MCF 10A (cell line): ENCODE measurements at places on chromosomes 16 and 17.

DNA sequence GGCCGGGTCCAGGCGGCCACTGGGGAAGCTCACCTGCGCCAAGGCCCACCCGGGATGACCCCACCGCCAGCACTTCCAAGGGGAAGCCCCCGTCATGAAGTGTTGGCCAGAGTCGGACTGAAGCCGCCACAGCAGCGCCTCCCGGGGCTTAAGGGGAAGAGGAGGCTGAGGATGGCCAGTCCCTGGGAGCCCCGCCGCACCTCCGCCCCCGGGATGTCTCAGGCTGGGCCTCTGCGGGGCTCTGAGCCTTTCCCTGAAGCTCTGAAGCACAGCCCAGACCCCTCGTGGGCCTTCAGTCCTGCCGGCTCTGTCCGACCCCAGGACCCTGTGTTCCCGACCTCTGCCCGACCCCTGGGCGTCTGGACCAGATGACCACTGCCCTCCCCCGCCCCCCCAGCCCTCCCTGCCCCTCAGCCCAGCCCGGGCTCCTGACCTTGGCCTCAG, 42.8 kb upstream of the ACSF3 start:
- DNase-seq: no peak

DNA sequence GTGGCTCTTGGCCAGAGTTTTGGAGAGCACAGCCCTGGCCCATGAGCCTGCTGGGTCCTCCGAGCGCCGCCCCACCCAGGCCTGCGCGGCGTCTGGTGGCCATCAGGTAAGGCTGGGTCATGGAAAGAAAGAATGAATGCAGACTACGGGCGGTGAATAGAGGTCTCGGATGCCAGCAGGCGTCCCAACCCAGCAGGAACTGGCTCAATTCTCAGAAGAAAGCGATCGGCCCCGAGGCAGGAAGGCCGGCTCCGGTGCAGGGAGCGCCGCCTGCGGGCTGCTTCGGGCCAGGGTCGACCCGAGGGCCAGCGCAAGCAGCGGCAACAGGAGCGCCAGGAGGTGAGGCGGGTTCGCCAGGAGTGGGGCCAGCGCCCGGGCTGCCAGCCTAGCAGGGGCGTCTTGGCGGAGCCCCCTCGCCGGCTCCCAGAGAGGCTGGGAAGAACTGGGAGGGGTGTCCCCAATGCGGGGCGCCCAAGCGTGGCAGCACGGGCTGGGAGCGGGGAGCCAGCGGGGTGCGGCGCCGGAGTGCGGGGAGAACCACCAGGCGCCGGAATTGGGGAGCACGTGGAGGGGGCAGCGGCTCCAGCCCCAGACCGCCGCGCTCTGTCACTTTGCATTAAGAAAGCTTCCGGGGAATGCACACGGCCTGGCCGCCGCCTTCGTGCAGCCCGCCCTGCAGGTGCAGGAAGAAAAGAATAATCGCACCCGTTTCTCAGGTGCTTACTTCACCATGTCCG, 7.1 kb upstream of the TMC5 start:
- peak; percentile 41 for DNase-seq

DNA sequence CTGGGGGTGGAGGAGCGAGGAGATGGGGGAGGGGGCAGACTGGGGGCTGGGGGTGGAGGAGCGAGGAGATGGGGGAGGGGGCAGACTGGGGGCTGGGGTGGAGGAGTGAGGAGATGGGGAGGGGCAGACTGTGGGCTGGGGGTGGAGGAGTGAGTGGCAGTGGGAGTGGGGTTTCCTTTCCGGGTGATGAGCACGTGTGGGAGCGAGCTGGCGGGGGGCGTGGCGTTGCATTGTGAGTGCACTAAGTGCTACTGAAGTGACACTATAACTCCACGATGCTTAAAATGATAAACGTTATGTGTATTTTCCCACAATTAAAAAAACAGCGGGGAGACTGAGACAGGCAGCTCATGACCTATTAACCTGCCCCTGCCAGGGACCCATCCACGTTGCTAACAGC, 46.3 kb downstream of the CBFA2T3 start:
- DNase-seq: no peak

GRCh38 chr17:5194346-5194745, 2.7 kb upstream of the ZNF594 start:
- no peak for DNase-seq

DNA sequence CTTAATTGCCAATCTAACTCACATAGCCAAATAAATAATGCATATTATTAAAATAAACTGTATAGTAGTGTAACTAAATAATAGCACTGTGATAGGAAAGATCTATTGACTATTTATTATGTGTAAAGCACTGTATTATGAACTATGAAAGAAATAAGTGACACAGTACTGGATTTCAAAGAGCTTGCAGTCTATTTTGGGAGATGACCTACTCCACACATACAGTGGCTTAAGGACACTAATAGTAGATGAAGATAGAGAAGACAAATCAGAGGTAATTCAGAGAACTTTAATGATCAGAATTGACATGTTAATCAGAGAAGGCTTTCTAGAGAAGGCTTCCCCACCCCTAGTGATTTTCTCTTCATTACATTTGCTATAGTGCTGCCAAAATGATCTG, 14.6 kb downstream of the LASP1NB start:
- no peak for DNase-seq

GRCh38 chr17:71398025-71398424, 722.8 kb upstream of the SOX9 start:
- no peak for DNase-seq

DNA sequence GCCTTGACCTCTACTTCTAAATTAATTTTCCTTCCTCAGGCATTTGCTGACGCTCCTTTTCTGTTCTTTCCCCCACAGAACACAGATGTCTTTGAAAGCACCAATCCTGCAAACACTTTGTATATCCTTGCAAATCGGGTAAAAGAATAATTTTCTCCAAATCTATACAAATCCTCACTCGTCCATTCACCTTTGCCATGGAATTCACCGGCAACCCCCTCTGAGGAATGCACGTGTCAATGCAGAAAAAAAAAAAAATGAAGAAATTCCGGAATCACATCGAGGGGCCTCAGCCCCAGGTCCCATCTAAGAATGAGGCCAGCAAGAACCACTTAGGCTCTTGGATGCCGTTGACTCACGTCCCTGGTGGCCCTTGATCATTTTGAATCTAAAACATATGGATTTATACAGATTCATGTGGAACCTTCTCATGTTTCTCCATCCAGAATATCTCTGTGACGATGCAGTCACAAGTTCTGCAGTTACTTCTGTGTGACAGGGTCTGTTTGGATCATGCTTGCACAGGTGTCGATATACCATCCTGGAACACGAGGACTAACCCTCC, 136.9 kb downstream of the RBFOX3 start:
- DNase-seq: no peak

GRCh38 chr16:87437911-87438610, 45.9 kb downstream of the MAP1LC3B start:
- DNase-seq: no peak

- no peak for DNase-seq
Observed at GRCh38 chr16:72992142-72992601, 55.8 kb downstream of the ZFHX3 start.

- DNase-seq: peak; percentile 65
Observed at GRCh38 chr17:48241131-48241591, 133.6 kb downstream of the SNX11 start.

DNA sequence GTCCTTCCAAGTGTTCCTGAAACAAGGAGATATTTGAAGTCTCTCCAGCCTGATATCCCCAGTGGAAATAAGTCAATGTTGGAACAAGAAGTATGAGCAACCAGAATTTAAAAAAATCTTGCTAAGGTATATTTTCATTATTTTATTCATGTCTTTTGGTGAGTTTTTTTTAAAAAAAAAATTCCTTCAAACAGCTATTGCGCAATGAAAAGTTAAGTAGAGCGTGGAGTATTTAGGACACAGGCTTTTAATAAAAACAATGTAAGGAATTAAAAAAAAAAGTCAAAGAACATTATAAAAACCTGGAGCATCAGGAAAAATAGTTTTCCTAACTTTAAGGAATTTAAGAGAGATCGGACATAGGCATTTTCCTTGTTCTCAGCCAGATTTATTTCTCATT, 940.4 kb downstream of the KCNJ2 start:
- DNase-seq: no peak

- no peak for DNase-seq
Observed at GRCh38 chr16:82835487-82836155, 208.9 kb downstream of the CDH13 start.

DNA sequence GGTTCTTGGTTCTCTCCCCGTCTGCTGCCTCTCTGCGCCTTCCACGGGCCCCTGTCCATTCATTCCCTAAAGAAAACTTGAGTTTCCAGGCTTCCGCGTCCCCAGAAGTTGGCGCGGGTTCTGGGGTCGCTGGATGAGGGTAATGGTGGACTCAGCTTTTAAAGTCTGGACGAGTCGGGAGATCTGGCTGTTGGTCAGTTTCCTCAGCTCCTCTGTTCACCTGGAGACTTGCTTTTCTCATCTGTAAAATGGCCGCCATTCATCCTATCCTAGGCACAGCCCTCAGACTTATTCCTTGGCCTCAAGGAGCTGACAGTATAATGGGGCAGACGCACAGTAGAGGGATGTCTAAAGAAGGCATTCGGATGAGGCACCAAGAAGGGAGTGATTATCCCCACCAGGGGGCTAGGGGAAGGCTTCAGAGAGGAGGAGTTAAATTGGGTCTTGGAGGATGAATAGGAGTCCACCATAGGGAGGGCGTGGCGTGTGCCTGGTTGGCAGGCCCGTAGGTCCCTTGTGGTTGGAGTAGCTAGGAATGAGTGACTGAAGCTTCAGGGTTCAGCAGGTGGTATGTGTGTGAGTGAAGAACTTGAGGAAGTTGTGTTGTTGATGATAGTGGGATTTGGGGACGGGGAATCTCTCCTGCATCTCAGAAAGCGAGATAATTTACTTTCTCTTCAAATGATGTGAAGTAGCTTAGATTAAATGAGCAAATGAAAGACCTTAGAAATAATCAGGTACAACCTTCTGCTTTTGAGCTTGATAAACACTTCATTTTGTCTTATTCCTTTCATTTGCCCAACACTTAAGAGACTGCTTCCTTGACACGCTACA, 652 bp downstream of the VPS35L start:
- peak; percentile 46 for DNase-seq

- no peak for DNase-seq
Observed at GRCh38 chr16:86735727-86736126, 157.4 kb downstream of the FOXL1 start.

DNA sequence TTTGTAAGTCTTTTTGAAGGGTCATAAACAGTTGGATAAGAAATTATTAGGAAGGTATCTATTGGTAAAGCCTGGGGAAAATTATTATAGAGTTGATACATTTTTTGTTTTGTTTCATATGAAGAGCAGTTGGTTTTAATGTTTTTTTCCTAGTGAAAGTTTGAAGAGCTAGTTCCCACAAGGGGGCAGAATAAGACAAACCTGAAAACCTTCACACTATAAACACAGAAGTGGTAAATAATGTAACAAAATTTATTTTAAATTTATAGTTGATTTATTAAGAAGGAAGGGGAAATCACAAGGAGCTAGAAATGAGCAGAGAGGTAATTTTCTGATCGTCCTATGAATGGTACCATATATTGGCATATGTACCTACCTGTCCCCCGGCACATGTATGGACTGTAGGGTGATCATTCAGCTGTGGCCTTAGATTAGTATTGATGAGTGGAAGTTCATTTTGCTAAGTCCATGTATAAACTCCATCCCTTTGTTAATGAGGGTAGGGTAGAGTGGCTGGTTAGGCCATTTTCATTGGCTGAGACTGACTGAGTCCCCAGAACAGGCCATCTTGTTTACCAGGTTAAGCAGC, 116.3 kb downstream of the TANC2 start:
- peak; percentile 21 for DNase-seq

DNA sequence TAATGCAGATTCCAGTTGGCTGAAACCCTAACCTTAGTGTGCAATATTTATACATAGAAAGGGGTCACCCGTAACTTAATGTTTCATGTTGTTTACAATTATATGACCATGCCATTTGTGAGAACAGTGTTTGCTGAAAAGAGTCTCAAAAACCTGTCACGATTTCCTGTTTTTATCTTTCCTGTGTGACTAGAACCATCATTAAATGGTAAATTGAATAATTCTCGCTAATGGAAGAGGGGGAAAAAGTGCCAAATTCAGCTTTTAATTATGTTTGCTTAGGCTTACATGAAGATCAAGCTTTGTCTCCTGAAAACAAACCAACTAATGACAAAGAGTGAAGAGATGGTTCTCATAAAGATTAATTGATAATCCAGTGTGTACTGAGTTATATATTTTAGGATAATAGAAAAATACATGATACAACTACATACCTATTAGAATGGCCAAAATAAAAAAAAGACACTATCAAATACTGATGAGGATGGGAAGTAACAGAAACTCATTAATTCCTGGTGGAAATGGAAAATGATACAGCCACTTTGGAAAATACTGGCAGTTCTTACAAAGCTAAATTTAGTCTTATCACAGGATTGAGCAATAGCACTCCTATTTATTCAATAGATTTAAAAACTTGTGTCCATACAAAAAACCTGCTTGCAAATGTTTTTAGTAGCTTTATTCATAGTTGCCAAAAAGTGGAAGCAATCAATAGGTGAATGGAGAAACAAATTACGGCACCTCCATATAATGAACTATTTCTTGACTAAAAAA, 141.7 kb downstream of the CDK5R1 start:
- no peak for DNase-seq

DNA sequence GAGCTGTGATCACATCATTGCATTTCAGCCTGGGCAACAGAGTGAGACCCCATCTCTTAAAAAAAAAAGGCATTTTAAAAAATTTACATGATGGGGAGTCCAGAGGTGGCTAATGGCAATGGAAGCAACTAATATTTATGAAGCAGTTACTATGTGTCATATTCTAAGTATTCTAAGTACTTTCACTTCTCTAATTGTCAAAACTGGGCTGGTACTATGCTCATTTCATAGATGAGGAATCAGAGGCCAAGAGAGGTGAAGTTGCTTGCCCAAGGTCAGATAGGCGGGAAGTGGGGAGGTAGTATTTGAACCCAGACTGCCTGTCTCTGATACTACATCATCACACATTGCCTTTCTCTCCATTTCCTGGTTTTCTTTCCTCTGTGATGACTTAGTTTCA, 50.7 kb downstream of the SLC5A11 start:
- DNase-seq: no peak

DNA sequence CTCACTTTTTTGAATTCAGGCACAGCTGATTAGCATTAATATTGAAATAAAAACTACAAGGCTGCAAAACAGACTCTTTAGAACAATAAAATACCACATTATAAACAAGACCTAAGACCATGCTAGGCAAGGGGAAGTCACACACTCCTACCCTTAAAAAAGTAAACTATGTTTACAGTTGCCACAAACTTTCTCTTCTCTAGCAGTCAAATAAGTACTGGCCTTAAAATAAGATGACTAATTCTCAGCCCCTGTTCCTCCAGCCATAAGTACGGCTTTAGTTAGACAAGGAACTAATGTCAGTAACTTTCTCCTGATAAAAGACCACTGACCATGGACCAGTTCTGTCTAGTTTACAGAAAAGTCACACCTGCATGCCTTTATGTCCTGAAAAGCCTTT, 19.5 kb upstream of the CPHXL start:
- no peak for DNase-seq
